ENCODE measurements at places on chromosomes 5 and 9. TPM values are rescaled to one million over a fixed set of nuclear protein-coding genes. Genes with fewer than 3 reads are reported as not detected.

STXBP1 gene
- total RNA-seq = 77.0 TPM

ANKRD55 gene
- total RNA-seq = not detected

GRCh38 chr9:104075801-104076753, 18.0 kb upstream of the SMC2 start:
- DNase-seq = no peak

- DNase-seq = no peak
These were observed 426.5 kb downstream of the NR2F1-AS1 start for GRCh38 chr5:93154535-93154934.
